Urinary bladder (tissue), 4 donors: ENCODE measurements at places on chromosomes 6 and 20. TPM values are rescaled to one million over a fixed set of nuclear protein-coding genes. Genes with fewer than 3 reads are reported as not detected.

- DNase-seq: no peak
These were observed 98.8 kb downstream of the SASH1 start for GRCh38 chr6:148441454-148441911.

DNA sequence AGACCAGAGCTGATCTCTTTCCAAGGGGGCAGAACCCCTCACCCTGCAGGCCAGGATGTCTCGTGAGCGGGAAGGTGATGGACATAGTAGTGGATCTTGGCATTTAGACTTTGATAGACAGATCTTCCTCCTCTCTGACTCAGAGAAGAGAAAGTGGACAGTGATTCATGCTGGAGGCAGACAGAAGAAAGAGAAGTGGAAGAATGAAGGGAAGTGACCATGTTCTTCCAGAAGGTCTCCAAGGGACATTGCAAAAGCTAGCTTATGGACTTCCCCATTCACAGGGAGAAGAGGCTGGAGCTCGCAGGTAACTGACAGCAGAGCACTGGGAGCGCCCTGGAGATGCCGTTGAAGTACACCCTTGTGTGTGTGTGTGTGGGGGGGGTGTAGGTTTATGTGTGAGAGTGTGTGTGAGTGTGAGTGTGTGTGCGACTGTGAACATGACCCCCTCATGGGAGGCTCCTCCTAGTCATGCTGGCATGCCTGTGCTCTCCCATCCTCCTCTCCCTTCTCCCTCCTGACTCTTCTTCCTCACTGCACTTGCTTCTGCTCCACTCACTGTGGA lies 8.0 kb upstream of the RAET1L start:
- no peak for DNase-seq

DNA sequence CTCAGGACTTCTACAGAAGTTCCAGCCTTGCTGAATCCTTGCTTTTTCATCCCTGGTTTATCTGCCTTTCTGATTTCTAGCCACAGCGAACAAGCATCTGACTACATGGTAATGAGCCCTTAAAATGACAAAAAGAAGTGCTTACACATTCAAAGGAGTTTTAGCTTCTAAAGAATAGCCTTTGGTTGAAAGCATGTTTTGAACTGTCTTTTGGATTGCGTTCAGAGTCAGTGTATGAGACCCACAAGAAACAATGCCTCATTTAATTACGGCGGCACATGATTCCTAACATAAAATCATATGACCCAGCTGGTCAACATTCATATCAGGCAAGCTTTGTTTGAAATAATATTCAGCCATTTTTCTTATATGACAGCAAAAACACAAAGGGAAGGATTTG lies 784.2 kb downstream of the KIF16B start:
- DNase-seq: no peak

- no peak for DNase-seq
These were observed 3.2 kb upstream of the SLC17A9 start for GRCh38 chr20:62949153-62949821.

Gene PFDN6
- 24.3 TPM for total RNA-seq

DNA sequence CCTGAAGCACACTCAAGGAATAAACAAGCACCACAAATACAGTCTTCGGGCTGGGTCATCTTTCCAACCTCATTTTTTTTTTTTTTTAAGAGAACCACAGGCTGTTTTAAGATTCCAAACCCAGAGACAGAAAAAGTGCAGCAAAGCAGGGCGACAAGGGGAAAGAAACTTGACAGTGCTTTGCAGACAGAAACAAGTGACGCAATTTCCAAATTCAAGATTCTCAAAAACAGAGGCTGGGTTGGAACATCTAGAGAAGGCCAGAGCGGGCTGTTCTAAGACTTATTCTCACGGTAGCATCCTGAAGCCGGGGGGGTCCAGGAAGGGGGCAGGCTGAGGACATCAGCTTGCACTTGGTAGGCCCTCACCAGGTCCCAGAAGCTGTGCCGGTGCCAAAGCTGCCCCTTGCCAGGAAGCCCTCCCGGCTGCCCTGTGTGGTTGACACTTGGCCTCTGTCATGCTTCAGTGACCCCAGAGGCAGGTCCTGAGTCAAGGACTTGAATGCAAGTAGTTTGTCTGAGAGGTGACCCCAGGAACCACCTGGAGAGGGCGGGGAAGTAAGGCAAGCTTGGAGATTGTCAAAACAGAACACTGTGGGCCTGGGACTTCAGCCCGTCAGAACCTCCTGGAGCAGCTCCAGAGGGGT lies 50.5 kb downstream of the BMP7 start:
- no peak for DNase-seq

- DNase-seq: no peak
These were observed 18.3 kb downstream of the SDCBP2 start for GRCh38 chr20:1310506-1311190.

Gene BHLHE23
- 0.26 TPM for total RNA-seq

GRCh38 chr6:19715167-19715551 lies 122.0 kb upstream of the ID4 start:
- no peak for DNase-seq
